Kidney epithelial cell (primary cell): ENCODE measurements at places on chromosomes 5 and 9. TPM values are rescaled to one million over a fixed set of nuclear protein-coding genes. Genes with fewer than 3 reads are reported as not detected.

GRCh38 chr9:30723656-30724055, 1660.8 kb upstream of the ACO1 start:
- DNase-seq, result peak; percentile 19

DNA sequence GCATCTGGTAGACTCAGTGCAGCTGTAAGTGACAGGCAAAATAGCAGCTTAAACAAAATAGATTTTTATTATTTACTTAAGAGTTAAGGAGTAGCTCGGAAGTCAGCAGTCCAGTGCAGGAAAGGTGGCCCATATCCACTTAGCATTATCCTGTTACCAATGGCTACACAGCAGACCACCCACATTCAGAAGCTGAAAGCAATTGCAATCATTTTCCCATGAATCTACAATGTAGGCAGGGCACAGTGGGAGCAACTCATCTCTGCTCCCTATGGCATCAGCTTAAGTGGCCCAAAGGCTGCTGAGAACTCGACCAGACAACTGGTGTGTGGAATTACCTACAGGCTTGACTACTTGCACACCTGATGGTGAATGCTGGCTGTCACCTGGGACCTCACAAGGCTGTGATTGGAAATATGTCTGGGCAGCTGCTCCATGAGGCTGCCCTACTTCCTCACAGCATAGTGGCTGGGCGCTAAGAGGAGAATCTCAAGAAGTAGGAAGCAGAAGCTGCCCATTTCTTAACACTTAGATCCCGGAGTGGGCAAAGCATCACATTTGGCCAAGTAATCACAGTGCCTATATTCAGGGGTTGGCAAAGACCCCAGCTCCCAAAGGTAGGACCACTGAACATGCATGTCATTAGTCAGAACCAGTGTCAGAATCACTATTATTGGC, 56.4 kb downstream of the SNX18 start:
- DNase-seq, result no peak

- DNase-seq, result no peak
Measured at GRCh38 chr9:88733651-88734421, 198.9 kb downstream of the NXNL2 start.

DNA sequence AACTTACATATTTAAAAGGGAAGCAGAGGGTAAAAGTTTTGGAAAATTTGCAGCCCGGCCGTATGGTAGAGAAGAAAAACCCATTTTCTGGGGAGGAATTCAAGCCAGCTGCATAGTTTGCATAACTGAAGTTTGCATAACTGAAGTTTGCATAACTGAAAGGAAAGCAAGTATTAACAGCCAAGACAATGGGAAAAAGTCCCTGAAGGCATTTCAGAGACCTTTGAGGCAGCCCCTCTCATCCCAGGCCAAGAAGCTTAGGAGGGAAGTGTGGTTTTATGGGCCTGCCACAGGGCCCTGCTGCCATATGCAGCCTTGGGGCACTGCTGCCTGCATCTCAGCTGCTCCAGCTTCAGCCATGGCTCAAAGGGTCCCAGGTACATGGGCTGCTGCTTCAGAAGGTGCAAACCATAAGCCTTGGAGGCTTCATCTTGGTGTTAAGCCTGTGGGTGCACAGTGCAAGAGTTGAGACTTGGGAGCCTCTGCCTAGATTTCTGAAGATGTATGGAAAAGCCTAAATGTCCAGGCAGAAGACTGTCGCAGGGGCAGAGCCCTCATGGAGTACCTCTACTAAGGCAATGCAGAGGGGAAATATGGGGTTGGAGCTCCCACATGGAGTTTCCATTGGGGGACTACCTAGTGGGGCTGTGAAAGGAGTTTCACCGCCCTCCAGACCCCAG, 36.9 kb upstream of the CXCL14 start:
- DNase-seq, result no peak

- no peak for DNase-seq
Measured at GRCh38 chr5:132850066-132850465, 16.2 kb downstream of the GDF9 start.

GRCh38 chr5:120794121-120794520, 330.0 kb downstream of the PRR16 start:
- no peak for DNase-seq

- DNase-seq, result no peak
Measured at GRCh38 chr5:124847907-124848306, 101.5 kb upstream of the ZNF608 start.

GRCh38 chr5:132283423-132284043, 10.7 kb upstream of the SLC22A4 start:
- DNase-seq, result no peak

GRCh38 chr5:669842-670395, 23.2 kb downstream of the TPPP start:
- DNase-seq, result no peak

DNA sequence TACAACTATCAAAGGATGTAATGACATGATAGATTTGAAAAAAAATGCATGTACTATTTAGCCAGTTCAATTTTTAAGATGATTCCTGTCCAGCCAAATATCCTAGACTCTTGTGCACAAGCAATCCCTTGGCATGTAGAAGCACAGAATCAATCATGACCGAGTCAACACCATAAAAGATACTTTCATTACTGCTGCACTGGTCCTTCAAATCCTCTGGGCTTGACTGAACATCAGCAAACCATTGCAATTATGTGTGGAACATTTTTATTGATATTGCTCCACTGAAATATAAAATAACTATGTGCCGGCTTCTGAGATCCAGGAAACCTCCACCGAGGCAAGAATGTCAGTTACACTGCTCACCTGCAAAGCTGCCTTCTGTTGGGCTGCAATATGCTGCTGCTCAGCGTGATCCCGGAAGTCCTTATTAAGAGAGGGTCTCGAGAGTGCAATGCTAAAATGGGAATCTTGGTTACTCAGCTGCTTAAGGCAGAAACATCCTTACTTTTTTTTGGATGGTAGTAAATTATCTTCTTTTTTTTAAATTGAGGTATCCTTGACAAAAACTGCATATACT, 28.7 kb downstream of the INIP start:
- DNase-seq, result no peak

DNA sequence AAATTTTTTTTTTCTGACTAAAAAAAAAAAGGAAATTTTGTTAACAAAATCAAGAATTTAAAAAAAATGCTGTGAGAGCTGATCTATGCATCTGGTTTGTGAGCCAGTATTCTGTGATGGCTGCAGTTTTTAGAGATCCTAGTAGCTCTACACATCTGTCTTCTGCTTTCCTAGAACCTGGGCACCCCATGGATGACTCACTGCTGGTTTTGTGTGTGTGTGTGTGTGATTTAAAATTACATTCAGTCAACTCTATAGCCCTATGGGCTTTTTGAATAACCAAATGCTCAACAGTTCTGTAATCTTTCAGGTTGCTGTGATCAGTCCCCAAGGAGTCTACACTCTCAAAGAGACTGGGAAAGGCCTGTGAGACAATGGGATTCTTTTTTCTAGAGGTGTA, 2.5 kb upstream of the PSMD5 start:
- DNase-seq, result no peak

- DNase-seq, result no peak
Measured at GRCh38 chr9:123584202-123585176, 228.5 kb downstream of the CRB2 start.

DNA sequence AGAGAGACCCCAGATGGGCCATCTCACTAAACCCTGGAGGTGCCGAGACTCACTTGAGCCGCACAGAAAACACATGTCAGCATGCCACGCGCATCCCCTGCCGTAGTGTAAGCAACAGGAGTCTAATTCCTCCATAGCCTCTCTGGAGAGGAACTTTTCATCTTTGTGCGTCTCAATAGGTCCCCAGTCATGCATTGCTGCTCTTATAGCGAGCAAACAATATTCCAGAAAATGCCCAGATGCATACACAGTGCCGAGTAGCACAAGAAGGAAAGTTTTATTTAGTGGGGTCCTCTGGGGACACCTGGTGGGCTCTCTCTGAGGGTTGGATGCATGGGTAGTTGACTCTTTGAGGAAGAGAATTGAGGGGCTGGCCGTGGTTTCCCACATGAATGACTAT, 97.9 kb upstream of the DAP start:
- DNase-seq, result no peak

DNA sequence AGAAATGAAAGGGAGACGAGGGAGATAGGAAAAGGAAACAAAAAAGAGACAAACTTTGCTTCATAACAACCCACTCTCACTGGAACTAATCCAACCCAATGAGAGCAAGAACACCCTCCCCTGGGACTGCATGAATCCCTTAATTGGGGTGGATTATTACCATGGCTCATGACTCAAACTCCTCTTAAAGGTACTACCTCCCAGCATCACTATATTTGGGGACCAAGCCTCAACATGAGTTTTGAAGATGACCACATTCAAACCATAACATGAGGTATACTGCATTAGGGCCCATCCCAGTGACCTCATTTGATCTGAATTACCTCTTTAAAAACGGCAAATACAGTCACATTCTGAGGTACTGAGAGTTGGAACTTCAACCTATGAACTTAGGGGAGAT, 8.0 kb downstream of the MTAP start:
- no peak for DNase-seq

- no peak for DNase-seq
Measured at GRCh38 chr5:54835647-54836046, 149.7 kb downstream of the ESM1 start.

DNA sequence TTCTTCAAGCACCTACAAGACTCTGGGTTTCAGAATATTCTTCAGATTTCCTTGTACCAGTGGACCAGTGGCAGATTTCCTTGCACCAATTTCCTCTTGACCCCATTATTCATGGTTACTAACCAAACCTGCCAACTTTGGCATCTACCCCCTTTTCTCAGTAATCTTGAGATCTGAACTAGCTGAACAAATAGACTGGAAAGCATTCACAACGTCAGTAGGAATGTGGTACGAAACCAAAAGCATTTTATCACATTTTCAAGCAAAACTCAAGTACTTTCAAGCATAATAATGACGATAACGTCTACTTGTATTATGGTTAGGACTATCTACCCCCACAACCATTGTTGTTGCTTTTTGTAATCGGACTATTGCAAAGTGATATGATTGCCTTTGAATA, 1217.3 kb downstream of the PTPRD start:
- DNase-seq, result no peak

DNA sequence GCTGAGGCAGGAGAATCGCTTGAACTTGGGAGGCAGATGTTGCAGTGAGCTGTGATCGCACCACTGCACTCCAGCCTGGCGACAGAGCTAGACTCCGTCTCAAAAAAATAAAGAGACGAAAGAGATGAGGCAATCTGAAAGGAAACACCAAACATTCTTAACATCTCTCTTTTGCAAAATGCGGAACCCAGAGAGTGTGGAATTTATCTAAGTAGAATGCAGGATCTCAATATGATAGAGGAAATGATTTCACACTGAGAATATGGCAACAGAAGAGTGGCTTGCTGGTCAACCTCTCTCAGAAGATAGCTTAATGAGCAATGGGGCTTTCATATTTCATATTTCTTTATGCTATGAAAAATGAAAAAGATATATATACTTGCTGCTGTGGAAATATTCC, 33.4 kb upstream of the PCA3 start:
- DNase-seq, result no peak

GRCh38 chr5:150377964-150378694, 20.6 kb downstream of the TCOF1 start:
- peak; percentile 50 for DNase-seq

GRCh38 chr5:65862384-65862783, 64.0 kb upstream of the ERBIN start:
- DNase-seq, result no peak

- DNase-seq, result no peak
Measured at GRCh38 chr9:91391412-91391811, 29.7 kb upstream of the AUH start.

GRCh38 chr9:7370381-7370780, 429.2 kb downstream of the DMAC1 start:
- DNase-seq, result no peak

DNA sequence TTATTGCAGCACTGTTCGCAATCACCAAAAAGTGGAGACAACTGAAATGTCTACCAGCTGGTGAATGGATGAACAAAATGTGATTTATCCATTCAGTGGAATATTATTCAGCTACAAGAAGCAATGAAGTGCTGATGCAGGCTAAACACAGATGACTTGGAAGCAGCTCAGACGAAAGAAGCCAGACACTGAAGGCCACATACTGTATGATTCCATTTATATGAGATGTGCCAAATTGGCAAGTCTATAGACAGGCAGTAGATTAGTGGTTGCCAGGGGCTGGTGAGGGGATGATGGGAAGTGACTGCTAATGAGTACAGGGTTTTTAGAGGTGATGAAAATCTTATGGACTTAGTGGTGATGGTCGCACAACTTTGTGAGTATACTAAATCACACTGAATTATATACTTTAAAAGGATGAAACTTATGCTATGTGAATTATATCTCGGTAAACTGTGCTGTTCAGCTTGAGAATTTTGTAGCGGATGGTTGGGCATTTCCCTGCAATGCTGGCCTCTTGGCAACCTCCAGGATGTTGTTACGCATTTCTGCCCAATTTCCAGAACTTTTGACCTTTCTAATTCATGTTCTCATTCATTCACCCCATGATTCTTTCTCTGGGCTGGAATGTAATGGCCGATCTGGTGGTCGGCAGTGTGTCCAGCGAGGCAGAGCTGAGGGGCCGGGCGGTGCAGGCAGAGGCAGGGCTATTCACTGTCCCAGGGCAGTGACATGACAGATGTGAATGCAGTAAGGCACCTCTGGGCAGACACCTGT, 22.0 kb upstream of the WNK2 start:
- no peak for DNase-seq

DNA sequence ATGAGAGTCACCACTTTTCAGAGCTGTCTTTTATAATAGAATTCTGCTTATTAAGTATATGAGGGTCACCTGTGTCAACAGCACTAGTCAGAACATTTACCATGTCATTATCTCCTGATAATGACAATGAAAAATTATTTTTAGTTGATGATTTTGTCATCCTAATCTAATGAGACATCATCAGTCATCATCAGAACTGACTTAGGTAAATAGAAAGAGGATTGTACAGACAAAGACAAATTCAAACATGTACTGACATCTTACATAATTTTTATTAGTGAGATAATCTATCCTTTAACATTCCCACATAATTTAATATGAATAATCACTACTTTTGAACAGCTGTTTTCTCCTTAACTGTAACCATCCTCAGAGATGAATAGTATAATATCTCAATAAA, 22.6 kb downstream of the CDH9 start:
- no peak for DNase-seq

DNA sequence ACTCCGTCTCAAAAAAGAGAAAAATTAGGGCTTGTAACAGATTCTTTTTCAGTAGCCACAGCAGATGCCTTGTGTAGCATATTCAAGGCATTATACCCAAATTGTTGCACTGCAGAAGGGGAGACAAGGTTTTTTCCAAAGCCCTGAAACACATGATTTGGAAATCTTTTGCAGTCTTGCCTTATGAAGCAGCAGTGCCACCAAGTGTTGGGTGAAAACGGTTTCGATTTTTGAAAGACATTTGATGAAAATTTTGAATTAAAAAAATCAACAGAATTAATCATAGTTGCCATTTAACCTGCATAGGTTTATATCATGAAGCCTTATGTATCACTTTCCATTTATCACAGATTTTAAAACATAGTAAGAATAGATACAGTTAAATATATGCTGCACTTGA, 479.5 kb downstream of the TAF11L14 start:
- no peak for DNase-seq

- no peak for DNase-seq
Measured at GRCh38 chr5:145991044-145991575, 54.7 kb downstream of the SH3RF2 start.

The IFNA6 gene
- not detected in 2 replicates for total RNA-seq

The IL3 gene
- total RNA-seq, result not detected in 2 replicates

The ACTBL2 gene
- 1.3 and 1.5 TPM in 2 replicates for total RNA-seq

The LHX3 gene
- not detected in 2 replicates for total RNA-seq

The OTP gene
- total RNA-seq, result not detected in 2 replicates

The ICE1 gene
- 28.6 and 30.5 TPM in 2 replicates for total RNA-seq

The SELENOP gene
- total RNA-seq, result 14.1 and 17.3 TPM in 2 replicates

The PANK3 gene
- 71.4 and 72.0 TPM in 2 replicates for total RNA-seq

The PRELID2 gene
- total RNA-seq, result 9.4 and 9.7 TPM in 2 replicates

The GABRG2 gene
- total RNA-seq, result not detected in 2 replicates

The MARCHF6 gene
- 40.7 and 47.1 TPM in 2 replicates for total RNA-seq

The GRXCR2 gene
- not detected in 2 replicates for total RNA-seq
